HFFc6 (cell line): ENCODE measurements at places on chromosomes 4 and X. TPM values are rescaled to one million over a fixed set of nuclear protein-coding genes. Genes with fewer than 3 reads are reported as not detected.

SPACA5 gene
- not detected in 2 replicates for total RNA-seq

GRCh38 chrX:63702556-63702955 lies 82.5 kb downstream of the ARHGEF9 start:
- H3K27me3 ChIP-seq, result no peaks in the 10 kb centered on the region; the same call in 1 of the 2 replicates
- H3K36me3 ChIP-seq, result peaks cover 14% of the 10 kb centered on the region
- DNase-seq, result no peak
- H3K4me1 ChIP-seq, result no peaks in the 10 kb centered on the region
- H3K4me3 ChIP-seq, result no peak overlapping the region

DNA sequence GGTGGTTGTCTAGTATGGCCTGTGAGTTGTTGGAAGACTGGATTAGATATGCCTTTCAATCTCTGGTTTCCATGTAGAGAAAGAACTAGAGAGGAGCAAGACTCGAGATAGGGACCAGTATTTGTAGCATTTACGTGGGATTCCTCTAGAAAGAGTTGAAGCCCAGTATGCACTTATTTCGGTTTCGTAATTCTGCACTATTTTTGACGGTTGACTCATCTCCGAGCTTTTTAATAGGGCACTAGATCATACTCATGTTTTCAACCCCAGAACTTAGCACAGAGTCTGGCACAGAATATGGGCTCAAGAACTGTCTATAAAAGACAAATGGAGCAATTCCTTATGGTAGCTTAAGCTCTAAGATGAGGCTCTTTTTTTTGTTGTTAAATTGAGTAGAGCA lies 15.7 kb downstream of the HELT start:
- no peaks in the 10 kb centered on the region for H3K36me3 ChIP-seq
- H3K27ac ChIP-seq, result no peak overlapping the region
- H3K27me3 ChIP-seq, result peaks cover 43% of the 10 kb centered on the region
- no peak overlapping the region for H3K4me3 ChIP-seq

DNA sequence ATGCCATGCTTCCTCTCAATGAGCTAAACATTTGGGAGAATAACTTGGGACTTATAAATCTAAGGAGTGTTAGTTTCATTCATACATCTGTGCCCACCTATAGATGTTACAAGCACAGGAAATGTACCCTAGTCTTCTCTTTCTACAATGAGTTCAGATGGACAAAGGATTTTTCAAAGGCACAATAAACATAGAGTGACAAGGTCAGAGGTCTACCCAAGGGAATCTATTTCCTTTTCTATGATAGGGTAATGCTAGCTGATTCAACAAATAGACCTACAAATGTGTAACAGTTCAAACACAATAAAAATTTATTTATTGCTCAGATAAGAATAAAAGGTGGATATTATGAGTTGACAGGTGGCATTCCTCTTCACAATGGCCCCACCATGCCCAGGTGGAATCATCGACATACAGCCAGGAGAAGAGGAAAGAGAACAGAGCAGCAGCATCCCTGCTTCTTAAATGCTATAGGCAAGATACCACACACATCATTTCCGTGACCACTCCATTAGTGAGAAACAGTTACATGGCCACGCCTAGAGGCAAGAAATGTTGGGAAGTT lies 421.8 kb downstream of the HNRNPD start:
- peaks cover 2% of the 10 kb centered on the region; the same call in 1 of the 2 replicates for H3K27me3 ChIP-seq
- H3K27ac ChIP-seq, result no peak overlapping the region
- no peak for DNase-seq
- no peaks in the 10 kb centered on the region for H3K4me1 ChIP-seq

DNA sequence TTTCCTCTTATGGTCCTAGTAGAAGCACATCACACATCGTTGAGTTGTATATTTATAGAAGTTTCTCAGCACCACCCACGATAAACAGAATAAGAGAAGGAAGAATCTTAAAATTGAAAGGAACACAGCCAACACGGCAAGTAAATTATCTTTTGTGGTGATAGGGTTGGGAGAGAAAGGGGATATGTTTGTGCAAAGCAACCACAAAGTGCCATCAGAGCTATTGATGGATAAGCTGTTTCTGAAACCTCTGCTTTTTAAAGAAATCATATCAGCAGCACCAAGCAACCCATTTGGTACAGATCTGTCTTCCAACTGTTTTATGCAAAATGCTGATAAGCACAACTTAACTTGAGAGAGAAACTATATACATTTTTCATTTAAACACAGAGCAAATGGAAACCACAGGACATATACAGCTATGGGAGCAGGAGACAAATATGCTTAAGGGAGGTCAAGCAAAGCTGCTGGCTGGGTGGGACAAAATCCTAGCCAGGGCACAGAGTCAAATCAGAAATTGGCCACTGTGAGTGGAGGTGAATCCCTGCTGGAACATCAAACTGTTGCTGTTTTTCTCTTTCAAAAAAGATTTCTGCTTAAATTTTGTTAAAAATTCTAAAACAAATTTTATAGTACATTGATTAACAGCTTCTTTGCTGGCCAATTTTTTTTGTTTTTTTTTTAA lies 194.0 kb upstream of the HHIP start:
- H3K4me1 ChIP-seq, result no peaks in the 10 kb centered on the region
- H3K4me3 ChIP-seq, result no peak overlapping the region
- no peak for DNase-seq
- H3K27ac ChIP-seq, result no peak overlapping the region
